ENCODE measurements at places on chromosomes 2 and 18.

DNA sequence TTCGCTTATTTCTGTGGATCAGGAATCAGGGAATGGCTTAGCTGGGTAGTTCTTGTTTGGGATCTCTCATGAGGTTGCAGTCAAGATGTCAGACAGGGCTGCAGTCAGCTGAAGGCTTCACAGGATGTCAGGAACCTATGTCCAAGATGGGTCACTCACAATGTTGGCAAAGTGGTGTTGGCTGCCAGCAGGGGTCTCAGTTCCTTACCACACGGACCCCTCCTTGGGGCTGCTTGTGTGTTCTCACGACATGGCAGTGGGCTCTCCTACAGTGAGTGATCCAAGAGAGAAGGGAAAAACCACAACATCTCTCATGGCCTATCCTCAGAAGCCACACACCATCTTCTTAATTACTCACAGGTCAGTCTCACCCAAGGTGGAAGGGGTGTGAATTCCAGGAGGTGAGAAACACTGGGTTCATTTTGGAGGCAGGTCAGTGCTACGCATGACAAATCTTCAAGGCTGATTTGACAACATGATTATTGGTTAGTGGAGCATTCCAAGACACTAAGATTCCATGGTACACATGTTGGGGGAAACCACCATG lies 1.3 kb upstream of the ANTXR1 start:
- DNase-seq: no peak

DNA sequence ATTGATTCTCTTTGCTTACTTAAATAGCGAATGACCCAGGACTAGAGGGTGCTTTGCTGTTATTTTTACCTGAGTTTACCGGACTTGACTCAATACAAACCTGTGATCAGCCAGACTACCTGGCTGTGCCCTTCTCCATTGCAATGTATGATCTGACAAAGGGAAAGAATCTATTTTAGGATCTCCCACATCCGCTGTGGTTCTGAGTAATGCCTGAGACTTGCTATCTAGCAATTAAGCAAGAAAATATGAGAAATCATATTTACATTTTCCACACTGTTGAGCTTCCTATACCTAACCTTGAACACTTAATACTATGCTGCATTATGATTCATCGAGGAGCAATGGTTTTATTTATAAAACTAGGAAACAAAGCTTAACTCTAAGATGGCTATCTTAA lies 215.2 kb downstream of the RAD51AP2 start:
- DNase-seq: no peak

DNA sequence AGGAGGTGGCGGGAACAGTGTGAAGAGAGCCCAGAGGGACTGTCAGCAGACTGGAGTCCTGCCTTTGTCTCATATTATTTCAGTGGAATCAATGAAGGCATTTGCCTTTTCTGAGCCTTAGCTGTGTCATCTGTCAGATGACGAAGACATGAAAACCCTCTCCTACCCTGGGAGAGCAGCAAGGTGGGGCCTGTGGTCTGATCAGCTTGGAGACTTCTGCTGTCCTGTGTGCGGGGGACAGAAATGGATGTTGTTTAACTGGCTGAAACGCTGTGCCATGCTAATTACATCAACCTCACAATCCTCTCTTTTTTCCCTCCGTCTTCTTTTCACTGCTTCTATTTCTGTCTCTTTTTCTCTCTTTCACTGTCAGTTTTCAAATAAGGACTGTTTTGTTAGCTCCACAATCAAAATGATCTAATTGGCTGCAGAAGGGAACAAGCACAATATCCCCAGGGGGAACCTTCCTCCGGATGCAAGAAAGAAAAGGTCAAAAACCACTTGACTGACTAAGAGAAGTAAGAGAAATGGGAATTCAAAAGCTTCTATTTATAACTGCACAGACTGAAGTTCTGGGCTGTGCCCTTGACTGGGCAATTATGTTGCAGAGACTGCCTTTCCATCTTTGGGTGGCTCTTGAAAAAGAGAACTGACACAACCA lies 340.1 kb downstream of the CLIP4 start:
- no peak for DNase-seq

DNA sequence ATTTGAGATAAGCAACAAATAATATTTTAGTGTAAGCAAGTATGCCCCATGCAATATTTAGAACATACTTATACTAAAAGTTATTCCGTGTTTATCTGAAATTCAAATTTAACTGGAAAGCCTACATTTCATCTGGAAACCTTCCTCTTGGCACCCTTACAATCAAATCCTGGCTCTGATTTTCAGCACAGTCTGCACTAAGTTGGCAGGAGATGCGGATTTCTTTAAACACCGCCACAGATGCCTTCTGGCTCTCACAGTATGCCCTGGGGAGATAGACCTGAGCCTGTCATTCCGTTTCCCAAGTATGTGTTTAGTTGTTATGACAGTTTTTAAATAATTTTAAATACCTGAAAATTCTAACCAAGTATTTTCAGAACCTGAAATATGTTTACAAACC lies 7.3 kb upstream of the MLPH start:
- DNase-seq: no peak

DNA sequence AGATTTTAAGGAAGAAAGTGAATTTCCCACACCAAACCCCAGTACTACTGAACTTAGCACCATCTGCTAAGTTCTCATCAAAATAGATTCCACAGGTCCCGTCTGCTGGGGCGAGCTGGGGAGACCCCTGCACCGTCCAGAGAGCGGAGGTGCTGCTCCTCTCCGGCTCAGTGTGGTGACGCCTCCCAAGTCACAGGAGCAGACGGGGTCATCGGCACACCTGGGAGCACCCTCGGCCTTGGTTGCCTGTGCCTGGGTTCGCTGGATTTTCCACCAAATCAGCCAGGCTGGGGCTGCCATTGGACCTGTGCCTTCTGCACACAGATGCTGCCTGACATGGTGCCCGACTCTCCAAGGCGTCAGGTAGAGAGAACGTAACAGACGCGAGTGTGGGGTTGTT lies 141.3 kb downstream of the PXDN start:
- DNase-seq: no peak

GRCh38 chr2:217553202-217553601 lies 449.6 kb downstream of the TNS1 start:
- DNase-seq: no peak

DNA sequence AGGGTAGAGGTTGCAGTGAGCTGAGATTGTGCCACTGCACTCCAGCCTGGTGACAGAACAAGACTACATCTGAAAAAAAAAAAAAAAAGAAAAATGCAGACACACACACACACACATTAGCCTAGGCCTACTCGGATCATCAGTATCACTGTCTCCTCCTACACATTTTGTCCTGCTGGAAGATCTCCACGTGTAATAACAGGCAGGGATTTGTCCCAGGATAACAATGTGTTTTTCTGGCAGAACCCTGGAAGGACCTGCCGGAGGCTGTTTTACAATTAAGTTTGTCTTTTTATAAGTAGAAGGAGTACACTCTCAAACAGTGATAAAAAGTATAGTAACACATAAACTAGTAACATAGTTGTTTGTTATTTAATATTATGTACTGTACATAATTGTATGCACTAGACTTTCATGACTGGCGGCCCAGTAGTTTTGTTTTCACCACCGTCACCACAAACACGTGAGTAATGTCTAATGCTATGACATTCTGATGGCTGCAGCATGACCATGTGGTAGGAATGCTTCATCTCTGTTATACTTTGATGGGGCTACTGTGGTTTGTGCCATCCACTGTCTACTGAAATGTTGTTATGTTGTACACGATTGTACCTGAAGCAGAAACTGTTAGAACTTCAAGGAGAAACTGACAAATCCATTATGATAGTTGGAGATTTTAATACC lies 130.6 kb downstream of the ATP9B start:
- no peak for DNase-seq

DNA sequence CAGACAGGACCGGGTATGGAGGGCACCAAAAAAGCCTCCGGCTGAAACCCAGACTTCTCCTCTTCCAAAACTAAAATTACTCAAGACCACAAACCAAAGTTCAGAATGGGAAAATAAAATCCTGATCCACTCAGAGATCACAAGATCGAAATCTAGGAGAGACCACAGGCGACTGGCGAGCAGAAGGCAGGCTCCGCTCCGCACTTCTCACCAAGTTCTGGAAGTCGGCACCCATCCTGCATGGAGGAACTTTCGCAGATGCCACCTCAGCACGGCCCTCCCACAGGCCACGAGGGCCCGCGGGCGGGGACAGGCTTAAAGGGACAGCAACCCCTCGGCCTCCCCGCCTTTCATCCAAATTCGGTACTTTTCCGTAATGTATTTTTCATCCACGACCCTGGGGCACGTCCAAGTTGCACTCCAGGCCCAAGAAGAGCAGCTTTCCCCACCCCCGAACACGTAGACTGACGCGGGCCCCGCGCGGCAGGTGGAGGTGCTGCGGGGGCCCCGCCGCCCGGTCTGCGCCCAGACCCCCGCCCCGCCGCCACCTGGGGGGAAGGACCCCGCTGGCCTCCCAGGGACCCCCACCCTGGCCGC lies 43.7 kb downstream of the HDLBP start:
- peak; percentile 19 for DNase-seq

- DNase-seq: no peak
Observed at GRCh38 chr18:5538544-5538943, 5.3 kb downstream of the EPB41L3 start.

GRCh38 chr2:231985823-231986261 lies 24.3 kb downstream of the DIS3L2 start:
- no peak for DNase-seq

DNA sequence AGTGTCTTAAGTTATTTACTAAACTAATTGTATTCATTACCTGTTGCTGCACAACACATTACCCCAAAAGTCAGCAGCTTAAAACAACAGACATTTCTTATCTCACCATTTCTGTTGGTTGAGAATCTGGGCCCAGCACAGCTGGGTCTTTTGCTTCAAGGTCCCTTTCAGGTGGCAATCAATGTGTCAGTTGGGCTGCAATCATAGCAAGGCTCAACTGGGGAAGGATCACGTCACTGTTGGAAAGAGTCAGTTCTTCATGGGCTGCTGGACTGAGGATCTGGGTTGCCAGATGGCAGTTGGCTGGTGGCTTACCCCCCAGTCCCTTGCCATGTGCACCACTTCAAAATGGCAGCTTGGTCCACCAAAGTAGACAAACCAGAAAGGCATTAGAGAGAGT lies 261.2 kb downstream of the SUCLG1 start:
- DNase-seq: no peak

DNA sequence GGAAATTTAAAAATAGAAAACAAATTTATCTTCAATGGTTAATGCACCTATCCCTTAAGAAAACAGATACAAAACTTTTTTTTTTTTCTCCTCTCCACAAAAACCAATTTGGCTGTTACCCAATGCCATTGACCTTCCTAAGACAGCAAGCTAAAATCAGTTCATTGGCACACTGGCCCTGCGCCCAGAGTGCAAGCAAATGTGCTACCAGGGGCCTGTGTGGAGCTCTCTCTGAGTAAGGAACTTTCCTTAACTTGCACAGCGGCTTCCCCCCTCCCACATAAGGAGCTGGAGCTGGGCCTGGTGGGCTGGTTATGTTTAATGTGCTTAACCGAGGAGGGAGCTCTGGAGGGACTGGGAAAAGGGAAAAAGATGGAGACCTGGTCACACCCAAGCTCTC lies 17.6 kb upstream of the POU3F3 start:
- DNase-seq: no peak

DNA sequence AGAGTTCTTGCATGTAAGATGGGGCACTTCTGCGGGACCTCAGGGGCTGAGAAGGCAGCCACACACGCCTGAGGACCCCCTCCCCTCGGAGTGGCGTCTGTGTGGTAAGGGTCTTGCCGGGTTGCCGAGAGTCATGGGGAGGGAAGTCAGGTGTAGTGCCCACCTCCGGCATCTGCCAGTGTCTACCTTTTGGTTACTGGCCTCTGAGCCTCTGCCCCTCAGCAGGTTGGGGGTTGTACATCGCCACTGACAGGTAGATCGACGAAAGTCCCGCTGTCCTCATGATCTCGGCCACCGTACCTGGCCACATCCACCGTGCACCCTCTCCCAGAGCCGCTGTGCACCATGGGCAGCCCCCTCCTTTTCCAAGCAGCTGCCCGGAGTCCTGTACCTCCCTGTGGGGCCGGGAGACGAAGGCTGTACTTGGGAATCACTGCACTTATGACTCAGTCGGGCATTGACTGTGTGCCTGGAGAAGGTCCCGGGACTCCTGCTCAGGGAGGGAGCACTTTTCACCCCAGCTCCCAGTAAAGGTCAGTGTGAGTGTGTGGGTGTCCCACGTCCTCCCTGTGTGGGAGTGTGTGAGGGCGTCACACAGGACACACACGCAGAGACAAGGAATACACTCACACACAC lies 332.4 kb upstream of the MYT1L start:
- no peak for DNase-seq

DNA sequence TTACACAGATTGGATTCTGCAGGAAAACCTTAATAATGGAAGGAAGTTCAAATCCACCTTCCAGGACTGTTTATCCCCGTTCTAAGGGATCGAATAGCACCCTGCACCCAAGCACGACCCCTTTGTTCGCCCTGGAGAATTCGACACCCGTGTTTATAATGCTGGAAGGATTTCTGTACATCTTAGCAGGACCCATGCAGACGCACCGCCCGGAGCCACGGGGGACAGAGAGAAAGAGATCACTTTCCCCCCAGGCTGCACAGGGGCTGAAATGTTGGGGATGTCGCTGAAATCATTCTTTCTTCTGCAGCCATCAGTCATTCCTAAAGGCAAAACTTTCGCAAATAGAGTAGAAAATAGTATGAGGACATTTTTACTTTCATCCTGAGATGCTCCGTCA lies 238.7 kb upstream of the SALL3 start:
- DNase-seq: no peak

DNA sequence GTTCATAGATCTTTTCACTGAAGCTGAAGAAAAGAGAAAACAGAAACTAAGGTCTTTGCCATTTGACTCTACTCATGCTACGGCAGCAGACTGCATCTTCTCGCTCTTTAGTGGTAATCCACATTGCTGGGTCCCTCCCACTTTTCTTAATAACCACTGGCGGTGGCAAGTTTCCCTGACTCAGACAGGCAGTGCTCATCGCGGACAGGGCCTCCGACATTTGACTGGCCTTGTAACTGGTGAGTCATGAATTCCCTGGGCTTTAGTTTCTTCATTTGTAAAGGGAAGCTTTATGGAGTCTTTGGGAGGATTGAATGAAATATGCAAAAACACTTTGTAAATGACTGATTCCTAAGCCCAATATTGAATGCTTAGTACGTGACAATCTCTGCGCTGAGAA lies 238.2 kb upstream of the RBBP8 start:
- DNase-seq: no peak

GRCh38 chr2:18311420-18312195 lies 248.8 kb downstream of the RDH14 start:
- DNase-seq: no peak

GRCh38 chr2:224363281-224363680 lies 38.6 kb downstream of the FAM124B start:
- no peak for DNase-seq
